Fibroblast of skin of right quadriceps (primary cell): ENCODE measurements at places on chromosomes 2 and 18.
A peak's percentile ranks its signal among the peaks of the same experiment; 100 is the strongest.

- no peak for DNase-seq
These were observed 757.2 kb downstream of the GALR1 start for GRCh38 chr18:78006774-78007260.

DNA sequence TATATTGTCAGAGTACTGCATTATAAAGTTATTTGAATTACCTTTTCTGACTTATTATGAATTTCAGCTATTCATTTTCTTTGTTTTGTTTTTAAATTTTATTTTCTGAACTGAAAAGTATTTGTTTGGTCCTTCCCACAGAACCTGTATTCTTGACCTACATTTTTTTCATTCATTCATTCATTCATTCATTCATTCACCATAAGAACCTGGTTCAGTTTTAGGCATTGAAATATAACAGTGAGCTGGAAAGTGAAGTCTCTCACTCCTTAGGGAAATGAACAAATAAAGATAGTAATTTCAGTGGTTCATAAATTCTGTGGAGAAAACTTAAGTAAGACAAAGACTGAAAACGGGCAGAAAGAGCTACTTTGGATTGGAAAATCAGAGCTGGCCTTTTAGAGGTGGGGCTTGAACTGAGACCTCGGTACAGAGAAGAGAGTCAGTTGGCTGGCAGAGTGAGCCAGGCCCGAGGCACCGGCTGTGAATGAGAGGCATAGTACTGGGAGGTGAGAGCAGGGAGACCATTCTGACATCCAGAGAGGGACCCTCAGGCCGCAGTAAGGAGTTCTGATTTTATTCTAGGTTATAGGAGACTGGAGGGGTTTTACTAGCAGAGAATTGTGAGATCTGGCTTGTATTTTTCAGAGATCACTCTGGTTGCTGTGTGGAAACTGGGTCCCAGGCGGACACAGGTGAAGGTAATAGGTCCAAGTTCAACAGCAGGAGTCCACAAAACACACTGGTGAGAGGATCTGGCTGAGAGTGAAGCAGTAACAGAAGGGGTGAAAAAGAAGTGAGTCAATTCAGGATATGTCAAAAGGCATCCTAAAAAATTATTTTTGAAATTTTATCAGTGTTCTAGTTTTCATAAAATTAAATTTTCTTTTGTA lies 75.8 kb upstream of the FN1 start:
- no peak for DNase-seq

DNA sequence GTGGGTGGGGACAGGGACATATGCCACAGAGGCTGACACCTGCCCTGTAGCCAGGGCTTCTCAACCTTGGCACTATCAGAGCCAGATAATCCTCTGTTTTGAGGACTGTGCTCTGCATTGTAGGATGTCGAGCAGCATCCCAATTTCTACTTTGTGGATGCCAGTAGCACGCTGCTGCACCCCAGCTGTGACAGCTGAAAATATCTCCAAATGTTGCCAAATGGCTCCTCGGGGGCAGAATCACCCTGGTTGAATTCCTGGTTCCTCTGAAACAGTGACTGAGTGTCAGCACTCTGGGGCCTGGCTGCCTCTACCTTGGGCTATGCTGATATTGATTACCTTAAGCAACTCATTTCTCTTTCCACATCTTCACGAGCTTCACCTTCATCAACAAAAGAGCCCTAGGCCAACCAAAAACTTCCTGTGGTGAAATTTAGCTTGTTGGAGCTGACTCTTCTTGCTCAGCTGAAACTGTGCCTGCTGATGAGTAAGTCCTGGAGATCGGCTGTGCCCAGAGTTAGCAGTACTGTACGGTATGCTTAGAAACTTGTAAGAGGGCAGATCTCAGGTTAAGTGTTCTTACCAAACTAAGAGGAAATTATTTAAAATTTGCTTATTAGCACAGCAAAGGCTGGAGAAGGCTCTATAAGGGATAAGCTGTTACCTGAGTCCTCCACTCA lies 138.1 kb downstream of the SEPTIN10 start:
- DNase-seq, result peak; percentile 26

DNA sequence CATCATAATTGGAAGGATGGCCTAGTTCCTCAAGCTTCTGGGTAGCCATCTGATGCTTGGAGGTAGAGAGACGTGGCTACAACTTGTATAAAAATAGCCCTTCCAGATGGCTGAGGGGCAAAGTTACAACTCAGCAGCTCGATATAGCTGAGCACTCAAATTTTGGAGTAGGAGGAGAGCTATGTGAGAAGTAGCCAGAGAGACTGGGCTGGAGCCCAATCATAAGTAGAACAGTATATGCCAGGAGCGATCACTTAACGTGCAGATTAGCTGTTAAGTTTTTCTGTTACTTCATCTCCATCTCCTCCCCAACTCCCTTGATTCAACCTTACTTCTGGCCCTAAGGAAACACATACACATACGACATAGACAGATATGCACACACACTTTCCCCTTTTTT lies 28.8 kb downstream of the CNRIP1 start:
- DNase-seq, result no peak

DNA sequence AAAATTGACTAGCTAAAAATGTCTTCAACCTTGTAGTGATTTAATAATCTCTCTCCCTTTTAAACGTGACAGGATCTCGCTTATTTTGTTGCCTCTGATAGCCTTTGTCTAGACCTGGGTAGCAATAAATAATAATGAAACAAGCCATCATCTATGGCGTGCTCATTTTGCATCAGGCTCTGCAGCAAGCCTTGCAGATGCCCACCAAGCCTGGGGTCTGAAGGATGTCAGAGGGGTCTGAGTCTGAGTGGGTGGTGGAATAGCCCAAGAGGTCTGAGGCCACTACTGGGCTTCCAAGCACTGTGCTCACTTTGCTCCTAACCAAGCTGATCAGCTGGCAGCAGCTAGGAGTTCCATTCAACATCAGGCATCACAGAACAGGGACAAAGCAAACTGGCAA lies 109.4 kb downstream of the GYPC start:
- no peak for DNase-seq

- no peak for DNase-seq
These were observed 117.6 kb upstream of the ANKRD30BL start for GRCh38 chr2:132279344-132279743.

GRCh38 chr18:8797206-8797605 lies 91.8 kb downstream of the MTCL1 start:
- DNase-seq, result peak; percentile 35

- no peak for DNase-seq
These were observed 5.2 kb downstream of the GNLY start for GRCh38 chr2:85699325-85699724.
